NCI-H1436 (cell line): ENCODE measurements at places on chromosomes 6 and 20.

- no peak for DNase-seq
Measured at GRCh38 chr20:24465159-24465558, 4.3 kb upstream of the SYNDIG1 start.

GRCh38 chr6:123812621-123813020 is 9.0 kb downstream of the NKAIN2 start:
- DNase-seq, result no peak

DNA sequence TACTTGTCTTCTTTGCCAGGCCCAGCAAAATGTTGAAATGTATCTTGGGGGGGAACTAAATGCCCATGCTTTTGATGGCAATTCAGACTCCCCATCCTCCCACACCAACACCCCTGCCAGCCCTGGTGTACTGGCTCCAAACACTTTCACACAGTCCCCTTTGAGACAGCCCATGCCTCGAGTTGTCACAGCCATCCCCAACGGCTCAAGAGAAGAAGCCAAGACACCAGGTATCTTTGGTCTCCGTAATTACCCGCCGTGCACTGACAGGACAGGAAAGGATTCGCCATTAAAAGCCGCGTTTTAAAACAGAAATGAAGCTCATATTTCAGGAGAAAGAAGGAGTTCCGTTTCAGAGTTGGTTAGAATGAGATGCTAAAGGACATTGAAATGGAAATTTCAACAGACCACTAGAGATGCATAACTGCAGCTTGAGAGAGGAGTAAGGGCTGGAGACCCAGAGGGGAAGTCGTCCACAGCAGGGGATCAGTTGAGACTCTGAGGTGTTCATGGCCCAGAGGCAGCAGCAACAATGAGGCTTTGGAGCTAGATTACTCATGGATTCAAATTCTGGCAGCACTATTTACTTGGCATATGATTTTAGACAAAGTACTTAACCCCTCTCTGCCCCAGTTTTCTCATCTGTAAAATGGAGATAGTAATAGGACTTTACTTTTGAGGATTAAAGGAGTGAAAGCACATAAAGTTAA is 63.5 kb upstream of the ADGRF1 start:
- no peak for DNase-seq

DNA sequence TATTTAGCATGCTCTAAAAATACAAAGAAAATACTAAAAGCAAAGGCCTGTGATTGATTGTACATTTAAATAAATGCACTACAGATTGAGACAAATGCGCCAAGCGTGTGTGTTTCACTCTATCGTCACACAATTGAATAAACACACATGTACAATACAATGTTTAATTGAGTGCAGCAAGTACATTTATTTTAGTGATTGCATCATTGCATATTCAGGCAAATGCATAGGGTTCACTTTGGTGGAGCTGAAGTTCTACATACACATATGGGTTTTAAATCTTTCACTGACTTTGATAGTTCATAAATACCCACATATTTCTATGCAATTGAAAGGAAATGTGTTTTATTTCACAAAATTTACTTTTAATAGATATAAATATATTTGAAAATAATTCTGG is 750.6 kb upstream of the MMS22L start:
- DNase-seq, result no peak

GRCh38 chr6:69957985-69958559 is 91.7 kb downstream of the COL19A1 start:
- DNase-seq, result no peak

GRCh38 chr6:137387096-137387764 is 107.0 kb downstream of the OLIG3 start:
- DNase-seq, result no peak

- no peak for DNase-seq
Measured at GRCh38 chr6:35929601-35930000, 8.7 kb upstream of the SRPK1 start.

GRCh38 chr20:18165553-18165952 is 27.9 kb downstream of the KAT14 start:
- no peak for DNase-seq

DNA sequence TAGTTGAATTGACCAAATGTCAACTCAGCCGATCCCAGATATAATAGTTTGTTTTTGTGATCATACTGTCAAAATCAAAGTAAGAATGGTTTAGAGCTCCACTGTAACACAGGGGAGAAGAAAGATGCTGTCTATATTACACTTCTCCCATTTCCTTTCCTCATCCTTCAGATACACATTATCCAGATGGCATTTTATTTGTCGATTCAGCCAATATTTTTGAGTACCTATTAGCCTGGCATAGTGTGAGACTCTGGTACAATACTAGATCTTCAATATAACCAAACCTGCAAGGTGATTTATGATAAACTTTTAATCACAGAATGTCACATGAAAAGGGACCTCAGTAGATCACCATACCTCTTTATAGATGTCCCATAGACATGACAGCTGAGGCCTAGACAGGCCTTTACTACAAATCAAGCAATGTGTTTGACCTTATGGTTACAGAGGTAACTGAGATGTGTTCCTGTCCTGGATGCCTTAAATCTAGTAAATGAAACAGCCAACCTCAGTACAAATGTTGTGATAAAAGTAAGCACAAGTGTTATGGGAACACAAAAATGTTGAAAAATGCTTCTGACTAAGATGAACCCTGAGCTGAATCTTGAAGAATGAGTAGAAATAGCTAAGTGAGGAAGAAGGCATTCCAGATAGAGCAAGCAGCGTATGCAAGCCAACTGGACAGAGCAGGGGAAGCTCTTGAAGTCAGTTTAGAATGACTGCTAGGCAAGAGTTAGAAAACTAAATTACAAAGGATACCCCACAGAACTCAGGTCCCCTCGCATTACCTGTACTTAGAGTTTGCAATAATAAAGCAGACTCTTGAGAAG is 1.9 kb downstream of the FBXO9 start:
- DNase-seq, result no peak

DNA sequence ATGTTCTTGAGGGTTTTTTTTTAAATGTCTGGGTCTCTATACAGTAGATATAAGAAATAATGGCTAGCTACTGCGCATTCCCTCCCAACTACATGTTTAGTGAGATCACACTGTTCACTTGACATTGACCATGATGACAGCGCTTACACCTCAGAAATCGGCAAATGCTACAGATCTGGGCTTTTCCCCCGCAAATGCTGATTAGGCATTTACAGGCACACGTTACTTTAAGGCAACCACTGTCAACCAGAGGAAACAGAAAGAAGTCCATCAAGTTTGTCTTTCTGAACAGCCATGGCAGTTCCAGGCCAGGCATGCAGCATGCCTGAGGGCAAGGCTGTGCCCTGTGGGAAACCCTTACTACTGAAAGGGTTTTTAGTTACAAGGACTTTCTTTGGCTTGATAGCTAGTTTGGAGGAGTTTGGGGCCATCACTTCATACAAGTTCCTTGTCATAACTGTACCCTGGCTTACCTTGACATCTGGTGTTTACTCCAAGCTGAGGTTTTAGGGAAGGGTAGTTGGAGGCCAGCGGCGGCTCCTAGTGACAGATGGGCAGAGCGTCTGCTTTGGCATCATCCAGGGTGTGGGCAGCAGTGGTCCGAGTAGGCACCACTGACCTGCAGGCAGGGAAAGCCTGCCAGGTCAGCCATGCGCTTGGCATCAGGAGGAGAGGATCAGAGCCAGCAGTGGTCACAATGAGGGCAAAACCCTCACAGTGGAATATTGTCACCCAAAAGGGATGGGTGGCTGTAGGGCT is 43.0 kb downstream of the CFAP61 start:
- no peak for DNase-seq

- DNase-seq, result no peak
Measured at GRCh38 chr20:50246367-50247195, 56.0 kb downstream of the CEBPB start.

DNA sequence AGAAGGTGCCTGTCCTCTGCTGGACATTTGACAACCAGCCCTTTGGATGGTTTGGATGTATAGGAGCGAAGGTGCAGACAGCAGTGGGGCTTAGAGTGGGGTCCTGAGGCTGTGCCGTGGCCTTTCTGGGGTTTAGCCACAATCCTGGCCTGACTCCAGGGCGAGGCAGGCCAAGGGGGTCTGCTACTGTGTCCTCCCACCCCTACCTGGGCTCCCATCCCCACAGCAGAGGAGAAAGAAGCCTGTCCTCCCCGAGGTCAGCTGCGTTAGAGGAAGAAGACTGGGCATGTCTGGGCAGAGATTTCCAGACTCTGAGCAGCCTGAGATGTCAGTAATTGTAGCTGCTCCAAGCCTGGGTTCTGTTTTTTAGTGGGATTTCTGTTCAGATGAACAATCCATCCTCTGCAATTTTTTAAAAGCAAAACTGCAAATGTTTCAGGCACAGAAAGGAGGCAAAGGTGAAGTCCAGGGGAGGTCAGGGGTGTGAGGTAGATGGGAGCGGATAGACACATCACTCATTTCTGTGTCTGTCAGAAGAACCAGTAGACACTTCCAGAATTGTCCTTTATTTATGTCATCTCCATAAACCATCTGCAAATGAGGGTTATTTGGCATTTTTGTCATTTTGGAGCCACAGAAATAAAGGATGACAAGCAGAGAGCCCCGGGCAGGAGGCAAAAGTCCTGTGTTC is 1.3 kb upstream of the CDKN1A start:
- no peak for DNase-seq

- no peak for DNase-seq
Measured at GRCh38 chr6:137881522-137881886, 14.4 kb downstream of the TNFAIP3 start.

DNA sequence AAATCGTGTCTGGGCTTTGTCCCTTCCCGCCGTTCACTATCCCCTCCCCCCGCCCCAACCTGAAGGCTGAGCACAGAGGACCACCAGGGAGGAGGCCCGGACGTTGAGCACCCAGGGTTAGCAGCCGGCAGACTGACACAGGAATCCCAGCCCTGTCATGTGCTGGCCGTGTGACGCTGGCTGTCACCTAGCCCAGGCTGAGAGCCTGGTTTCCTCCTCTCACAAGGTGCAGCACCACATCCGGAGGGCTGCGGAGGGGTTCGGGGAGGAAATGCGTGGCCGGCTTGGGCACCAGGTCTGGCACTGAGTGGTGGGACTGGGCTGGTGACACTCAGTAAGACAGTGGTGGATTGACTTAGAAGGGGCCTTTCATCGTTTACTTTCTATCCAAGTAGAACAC is 4.6 kb upstream of the LSM14B start:
- DNase-seq, result no peak

GRCh38 chr6:113854531-113855499 is 2.3 kb upstream of the MARCKS start:
- DNase-seq, result peak; percentile 94

- DNase-seq, result peak; percentile 52
Measured at GRCh38 chr6:46781478-46782378, 11.5 kb upstream of the MEP1A start.

DNA sequence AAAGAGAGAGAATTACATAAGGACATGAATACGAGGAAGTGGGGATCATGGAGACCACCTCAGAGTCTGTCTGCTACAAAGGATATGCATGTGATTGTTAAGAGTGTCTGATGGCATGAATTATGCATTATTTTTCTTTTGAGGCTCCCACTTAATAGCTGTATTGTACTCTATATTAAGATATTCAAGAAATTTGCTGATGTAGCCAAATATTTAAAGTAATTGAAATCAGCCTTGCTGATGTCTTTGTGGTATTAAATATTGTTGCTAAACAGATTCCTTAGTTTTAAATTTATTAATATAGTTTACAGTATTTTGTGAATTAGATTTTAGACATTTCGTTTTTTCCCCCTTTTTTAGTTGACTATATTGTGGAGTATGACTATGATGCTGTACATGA is 25.3 kb downstream of the CD2AP start:
- DNase-seq, result no peak

- no peak for DNase-seq
Measured at GRCh38 chr6:63731930-63732329, 96.3 kb downstream of the PHF3 start.

GRCh38 chr20:42678895-42679294 is 510.8 kb downstream of the PTPRT start:
- DNase-seq, result no peak

- peak; percentile 7 for DNase-seq
Measured at GRCh38 chr6:95230071-95230740, 347.1 kb upstream of the MANEA start.

- no peak for DNase-seq
Measured at GRCh38 chr6:33875696-33876095, 71.9 kb upstream of the MLN start.

DNA sequence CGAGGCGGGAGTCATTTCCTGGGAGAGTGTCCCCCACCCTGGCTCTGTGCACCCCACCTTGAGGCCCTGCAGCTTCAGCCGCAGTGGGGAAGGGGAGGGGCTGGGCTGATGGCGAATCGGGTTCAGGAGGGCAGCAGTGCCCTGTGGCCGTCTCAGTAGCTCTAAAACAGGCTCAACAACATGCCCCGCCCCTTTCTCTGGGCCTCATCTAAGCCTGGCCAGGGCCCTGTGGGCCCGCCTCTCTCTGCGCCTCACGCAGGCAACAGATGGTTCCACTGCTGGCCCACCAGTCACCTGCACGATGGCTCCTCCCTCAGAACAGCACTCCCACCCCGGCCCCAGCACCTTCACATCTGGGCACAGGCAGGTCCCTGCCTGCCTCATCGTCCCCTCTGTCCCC is 30.2 kb downstream of the CHRNA4 start:
- no peak for DNase-seq

GRCh38 chr20:9492067-9492466 is 22.3 kb upstream of the LAMP5 start:
- no peak for DNase-seq

- no peak for DNase-seq
Measured at GRCh38 chr6:54957698-54958097, 111.1 kb downstream of the FAM83B start.

DNA sequence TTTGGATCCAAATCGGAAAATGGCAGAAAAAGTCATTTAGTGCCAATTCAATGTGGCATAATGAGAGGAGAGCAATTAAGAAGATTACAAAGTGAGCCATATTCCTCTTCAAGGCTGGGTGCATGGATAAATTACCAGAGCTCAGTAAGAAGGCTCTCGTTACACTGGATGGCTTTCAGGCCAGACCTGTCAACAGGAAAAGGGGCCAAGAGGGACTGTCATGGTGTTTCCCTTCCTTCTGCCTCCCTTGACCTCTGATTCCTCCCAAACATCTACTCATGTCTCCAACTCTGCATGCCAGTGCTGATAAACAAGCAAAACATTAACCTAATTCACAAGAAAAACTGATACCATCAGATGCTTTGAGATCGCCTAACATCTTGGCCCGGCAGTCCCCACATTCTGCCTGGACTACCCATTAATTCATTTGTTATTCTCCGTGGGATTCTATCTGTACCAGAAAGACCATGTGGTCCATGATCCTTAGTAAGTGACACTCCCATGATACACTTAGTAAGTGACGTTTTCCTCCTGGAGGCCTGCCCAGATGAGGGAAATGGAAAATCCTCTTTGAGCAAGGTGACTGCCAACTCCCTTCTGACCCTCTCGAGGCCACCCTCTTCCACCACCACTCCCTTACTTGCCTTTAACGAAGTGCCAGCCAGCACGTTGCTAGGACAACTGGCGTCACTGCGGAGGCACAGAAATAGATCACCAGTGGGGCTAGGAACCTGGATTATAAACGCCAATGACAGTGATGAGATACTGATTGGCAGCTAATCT is 239.2 kb downstream of the GMPR start:
- no peak for DNase-seq

- no peak for DNase-seq
Measured at GRCh38 chr20:18431206-18431605, 35.6 kb downstream of the DZANK1 start.

GRCh38 chr20:38599410-38599882 is 2.2 kb upstream of the ARHGAP40 start:
- DNase-seq, result no peak
